ENCODE measurements at places on chromosomes 2 and 18.

DNA sequence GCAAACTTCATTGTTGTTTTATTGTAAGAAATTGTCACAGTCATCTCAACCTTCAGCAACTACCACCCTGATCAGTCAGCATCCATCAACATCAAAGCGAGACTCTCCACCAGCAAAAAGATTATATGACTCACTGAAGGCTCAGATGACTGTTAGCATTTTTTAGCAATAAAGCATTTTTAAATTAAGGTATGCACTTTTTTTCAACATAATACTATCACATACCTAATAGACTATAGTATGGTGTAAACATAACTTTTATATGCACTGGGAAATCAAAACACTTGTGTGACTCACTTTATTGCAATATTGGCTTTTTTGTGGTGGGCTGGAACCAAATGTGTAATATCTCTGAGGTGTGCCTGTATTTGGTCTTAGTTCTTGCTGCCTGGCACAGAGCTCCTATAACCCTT lies 15.6 kb downstream of the SCN1A start:
- no peaks in the 10 kb centered on the region for H3K4me1 ChIP-seq
- no peak for DNase-seq
- H3K4me3 ChIP-seq = no peak overlapping the region
- H3K27me3 ChIP-seq = no peaks in the 10 kb centered on the region
- no peak overlapping the region for H3K27ac ChIP-seq

DNA sequence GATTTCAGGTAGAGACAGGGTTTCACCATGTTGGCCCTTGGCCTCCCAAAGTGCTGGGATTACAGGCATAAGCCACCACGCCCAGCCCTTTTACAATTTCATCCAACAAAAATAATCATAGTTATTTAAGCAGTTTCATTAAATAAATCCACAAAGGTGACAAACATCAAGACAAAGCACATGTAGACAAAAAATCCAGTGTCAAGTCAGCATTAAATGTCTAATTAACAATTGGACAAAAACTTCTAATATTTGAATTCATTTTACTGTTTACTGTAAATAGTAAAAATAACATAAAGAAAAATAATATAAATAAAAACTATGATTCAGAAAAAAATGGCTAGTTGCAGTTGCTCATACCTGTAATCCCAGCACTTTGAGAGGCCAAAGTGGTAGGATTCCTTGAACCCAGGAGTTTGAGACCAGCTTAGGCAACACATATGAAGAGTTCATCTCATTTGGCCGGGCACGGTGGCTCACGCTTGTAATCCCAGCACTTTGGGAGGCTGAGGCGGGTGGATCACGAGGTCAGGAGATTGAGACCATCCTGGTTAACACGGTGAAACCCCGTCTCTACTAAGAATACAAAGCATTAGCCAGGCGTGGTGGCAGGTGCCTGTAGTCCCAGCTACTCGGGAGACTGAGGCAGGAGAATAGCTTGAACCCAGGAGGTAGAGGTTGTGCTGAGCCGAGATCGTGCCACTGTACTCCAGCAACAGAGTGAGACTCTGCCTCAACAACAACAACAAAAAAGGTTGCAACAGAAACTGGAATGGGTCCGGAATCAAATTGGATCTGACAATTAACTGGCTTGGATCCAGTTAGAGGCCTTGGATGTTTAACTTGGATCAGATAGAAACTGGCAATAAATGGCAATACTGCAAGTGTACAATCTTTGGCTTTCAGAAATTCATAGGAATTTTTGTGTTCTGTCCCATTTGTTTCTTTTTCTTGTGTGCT lies 56.9 kb upstream of the MAT2A start:
- no peak overlapping the region for H3K27ac ChIP-seq
- H3K36me3 ChIP-seq = no peaks in the 10 kb centered on the region
- no peak overlapping the region for H3K4me3 ChIP-seq
- DNase-seq = no peak

GRCh38 chr2:171102802-171103201 lies 57.9 kb downstream of the TLK1 start:
- no peak overlapping the region for H3K4me3 ChIP-seq
- peaks cover 27% of the 10 kb centered on the region for H3K36me3 ChIP-seq
- DNase-seq = no peak
- H3K27me3 ChIP-seq = no peaks in the 10 kb centered on the region

DNA sequence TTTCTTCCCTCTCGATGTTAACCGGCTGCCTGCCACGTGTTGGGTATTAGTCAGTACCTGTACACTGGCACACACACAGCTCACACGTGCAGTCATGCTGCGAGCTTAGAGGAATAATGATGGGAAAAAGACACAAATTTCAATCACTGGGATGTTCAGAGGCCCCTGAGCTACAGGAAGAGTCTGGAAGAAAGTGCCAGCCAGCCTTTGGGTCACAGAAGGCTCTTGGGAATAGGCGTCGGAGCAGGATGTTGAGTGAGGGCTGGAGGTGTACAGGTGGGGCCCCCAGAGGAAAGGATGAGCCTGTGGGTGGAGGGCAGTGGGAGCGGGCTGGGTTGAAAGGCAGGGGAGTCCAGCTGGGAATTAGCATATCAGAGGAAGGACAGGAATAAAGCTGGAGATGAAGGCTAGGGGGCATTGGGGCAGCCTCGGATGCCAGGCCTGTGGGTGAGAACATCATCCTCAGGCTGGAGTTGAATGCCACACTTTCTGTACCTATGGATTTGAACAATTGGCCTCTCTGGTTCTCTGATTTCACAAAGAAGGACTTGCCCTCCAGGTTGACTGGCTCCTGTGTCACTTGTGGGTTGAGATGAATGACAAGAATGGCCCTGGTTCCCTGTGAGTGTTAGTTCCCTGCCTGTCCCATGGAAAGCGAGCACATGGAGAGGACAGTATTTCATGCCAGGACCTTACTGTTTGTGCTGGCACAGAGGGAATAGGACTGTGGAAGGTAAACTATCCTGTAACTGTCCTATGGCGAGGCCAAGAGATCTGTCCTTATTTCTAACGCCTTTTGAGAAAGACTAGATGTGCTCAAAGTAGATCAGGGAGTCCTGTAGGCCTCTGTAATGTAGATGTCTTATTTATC lies 40.6 kb downstream of the GREB1 start:
- no peak overlapping the region for H3K4me3 ChIP-seq
- peaks cover 14% of the 10 kb centered on the region for H3K4me1 ChIP-seq
- DNase-seq = no peak
- H3K36me3 ChIP-seq = no peaks in the 10 kb centered on the region
- H3K27me3 ChIP-seq = no peaks in the 10 kb centered on the region

- no peak overlapping the region for H3K4me3 ChIP-seq
- no peak overlapping the region for H3K27ac ChIP-seq
- DNase-seq = no peak
- no peaks in the 10 kb centered on the region for H3K36me3 ChIP-seq
These were observed 61.4 kb upstream of the ASAP2 start for GRCh38 chr2:9145109-9145751.

DNA sequence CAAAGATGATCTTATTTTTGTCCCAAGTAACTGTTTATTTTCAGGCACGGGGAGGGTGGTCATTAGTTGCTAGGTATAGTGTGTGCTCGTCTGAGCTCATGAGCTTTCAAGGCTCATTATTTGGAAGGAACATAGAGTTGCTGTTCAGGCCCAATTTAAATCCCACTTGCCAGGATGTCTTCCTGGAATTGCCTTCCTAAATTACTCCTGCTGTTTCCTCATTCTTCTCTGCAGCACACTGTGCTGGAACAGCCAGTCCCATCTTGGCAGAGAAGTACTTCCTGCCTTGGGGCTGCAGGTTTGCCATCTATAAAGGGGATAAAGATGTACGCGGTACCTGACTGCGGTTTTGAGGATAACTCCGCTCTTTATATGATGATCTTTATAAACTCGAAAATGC lies 37.3 kb downstream of the GREB1 start:
- no peaks in the 10 kb centered on the region for H3K27me3 ChIP-seq
- H3K4me1 ChIP-seq = peaks cover 14% of the 10 kb centered on the region
- peak overlapping the region; percentile 59 for H3K27ac ChIP-seq
- no peak overlapping the region for H3K4me3 ChIP-seq
- DNase-seq = no peak
- no peaks in the 10 kb centered on the region for H3K36me3 ChIP-seq

- H3K4me3 ChIP-seq = no peak overlapping the region
- no peak for DNase-seq
- no peak overlapping the region for H3K27ac ChIP-seq
- no peaks in the 10 kb centered on the region for H3K27me3 ChIP-seq
These were observed 58.0 kb downstream of the FHOD3 start for GRCh38 chr18:36355511-36355910.

DNA sequence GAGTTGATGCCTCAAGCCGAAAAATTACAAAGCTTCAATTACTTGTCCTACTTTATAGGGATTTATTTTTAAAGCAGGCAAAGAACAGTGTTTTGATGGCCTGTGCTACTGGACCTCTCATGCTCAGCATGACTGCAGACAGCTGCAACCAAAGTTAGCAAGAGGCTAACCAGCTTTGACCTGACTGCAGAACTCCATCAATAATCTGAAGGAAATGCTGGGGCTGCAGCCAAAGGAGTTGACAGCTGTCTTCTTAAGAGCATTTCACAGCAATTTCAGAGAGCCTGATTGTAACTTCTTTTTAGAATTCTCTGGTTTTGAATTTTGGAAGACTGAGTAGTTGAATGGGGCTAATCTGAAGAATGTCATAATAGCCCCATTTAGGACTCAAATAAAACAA lies 46.5 kb upstream of the SESTD1 start:
- no peak overlapping the region for H3K4me3 ChIP-seq
- peaks cover 7% of the 10 kb centered on the region for H3K4me1 ChIP-seq
- no peaks in the 10 kb centered on the region for H3K36me3 ChIP-seq
- no peak overlapping the region for H3K27ac ChIP-seq

GRCh38 chr18:51404620-51405019 lies 207.1 kb upstream of the MEX3C start:
- no peak overlapping the region for H3K27ac ChIP-seq
- no peak overlapping the region for H3K4me3 ChIP-seq
- no peak for DNase-seq

DNA sequence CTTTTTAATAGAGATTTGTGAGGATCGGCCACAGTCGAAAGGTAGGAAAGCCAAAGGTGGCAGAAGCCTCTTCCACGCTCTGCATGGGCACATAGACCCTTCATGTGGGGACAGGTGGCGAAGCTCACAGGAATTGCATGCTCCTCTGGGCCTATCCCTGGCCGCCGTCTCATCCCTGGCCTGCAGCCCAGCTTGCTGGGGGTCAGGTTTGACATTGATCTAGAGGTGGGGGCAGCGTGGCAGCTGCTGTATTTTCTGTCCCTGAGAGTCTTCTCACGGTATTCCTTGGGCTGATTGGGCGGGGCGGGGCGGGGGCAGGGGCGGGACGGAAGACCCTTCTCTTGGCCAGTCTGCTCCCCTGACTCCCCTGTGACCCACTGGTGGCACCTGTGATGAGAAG lies 48.9 kb downstream of the STK25 start:
- no peak for DNase-seq
- H3K4me1 ChIP-seq = no peaks in the 10 kb centered on the region
- H3K27ac ChIP-seq = no peak overlapping the region
- no peaks in the 10 kb centered on the region for H3K27me3 ChIP-seq

- no peaks in the 10 kb centered on the region for H3K27me3 ChIP-seq
- DNase-seq = no peak
- no peaks in the 10 kb centered on the region for H3K4me1 ChIP-seq
- no peak overlapping the region for H3K27ac ChIP-seq
- no peak overlapping the region for H3K4me3 ChIP-seq
- no peaks in the 10 kb centered on the region for H3K36me3 ChIP-seq
These were observed 37.8 kb upstream of the OLA1 start for GRCh38 chr2:174286172-174286571.

- H3K36me3 ChIP-seq = no peaks in the 10 kb centered on the region
- no peak overlapping the region for H3K27ac ChIP-seq
- no peaks in the 10 kb centered on the region for H3K27me3 ChIP-seq
- DNase-seq = no peak
These were observed 83.7 kb upstream of the ZNF516 start for GRCh38 chr18:76578571-76579300.

DNA sequence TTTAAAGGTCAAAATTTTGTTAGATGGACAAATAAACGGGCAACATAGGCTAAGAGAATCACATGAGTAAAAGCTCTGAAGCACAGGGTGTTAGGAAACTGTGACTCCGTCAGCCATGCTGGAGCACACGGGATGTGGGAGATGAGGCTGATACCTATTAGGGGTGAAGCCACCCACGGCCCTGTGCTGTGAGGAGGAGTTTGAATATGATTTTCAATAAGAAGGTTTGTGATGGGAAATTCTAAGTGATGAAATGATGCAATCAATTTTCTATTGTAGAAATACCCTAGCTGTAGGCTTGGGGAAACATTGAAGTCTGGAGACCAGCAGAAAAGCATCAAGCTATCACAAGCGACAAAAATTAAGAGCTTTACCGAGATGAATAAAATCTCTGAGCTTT lies 431.3 kb downstream of the CMPK2 start:
- DNase-seq = no peak
- no peaks in the 10 kb centered on the region for H3K27me3 ChIP-seq
- H3K27ac ChIP-seq = no peak overlapping the region
- no peaks in the 10 kb centered on the region for H3K4me1 ChIP-seq

GRCh38 chr18:77177009-77177408 lies 44.4 kb upstream of the MBP start:
- no peak for DNase-seq
- H3K4me1 ChIP-seq = no peaks in the 10 kb centered on the region
- H3K4me3 ChIP-seq = no peak overlapping the region
- H3K27ac ChIP-seq = no peak overlapping the region
- no peaks in the 10 kb centered on the region for H3K36me3 ChIP-seq

- H3K27me3 ChIP-seq = no peaks in the 10 kb centered on the region
- H3K27ac ChIP-seq = no peak overlapping the region
These were observed 89.0 kb upstream of the SEC11C start for GRCh38 chr18:59050661-59051057.

DNA sequence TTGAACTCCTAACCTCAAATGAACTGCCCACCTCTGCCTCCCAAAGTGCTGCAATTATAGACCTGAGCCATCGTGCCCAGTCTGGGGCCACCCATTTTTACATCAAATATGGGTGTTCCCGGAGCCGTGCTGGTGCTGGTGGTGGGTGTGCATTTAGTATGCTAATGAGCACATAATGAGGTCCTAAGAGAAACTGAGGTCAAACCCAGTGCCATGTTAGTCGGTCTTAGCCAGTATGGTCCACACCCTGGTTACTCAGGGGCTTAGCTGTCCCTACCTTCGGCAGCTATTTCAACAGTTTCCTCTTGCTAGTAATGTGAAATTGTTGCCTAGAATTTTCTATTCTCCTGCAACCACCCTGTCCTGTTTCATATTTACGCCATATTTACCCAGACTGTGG lies 38.4 kb upstream of the FZD5 start:
- no peak overlapping the region for H3K27ac ChIP-seq
- DNase-seq = no peak
- peaks cover 48% of the 10 kb centered on the region for H3K4me1 ChIP-seq
- no peaks in the 10 kb centered on the region for H3K36me3 ChIP-seq
- H3K27me3 ChIP-seq = no peaks in the 10 kb centered on the region

GRCh38 chr2:33597026-33597425 lies 2.1 kb downstream of the FAM98A start:
- H3K27ac ChIP-seq = no peak overlapping the region
- DNase-seq = no peak
- H3K4me3 ChIP-seq = no peak overlapping the region

GRCh38 chr18:46268671-46269070 lies 164.5 kb downstream of the HAUS1 start:
- H3K36me3 ChIP-seq = no peaks in the 10 kb centered on the region
- H3K4me1 ChIP-seq = peaks cover 8% of the 10 kb centered on the region

GRCh38 chr18:59140302-59140885 lies 710 bp downstream of the SEC11C start:
- no peak overlapping the region for H3K27ac ChIP-seq
- H3K27me3 ChIP-seq = peaks cover 27% of the 10 kb centered on the region
- no peaks in the 10 kb centered on the region for H3K36me3 ChIP-seq

GRCh38 chr2:222434204-222434603 lies 9.9 kb downstream of the SGPP2 start:
- peaks cover 7% of the 10 kb centered on the region for H3K4me1 ChIP-seq

GRCh38 chr2:218852911-218853667 lies 6.5 kb upstream of the WNT6 start:
- no peaks in the 10 kb centered on the region for H3K36me3 ChIP-seq
- peaks cover 8% of the 10 kb centered on the region for H3K4me1 ChIP-seq
- peaks cover 76% of the 10 kb centered on the region for H3K27me3 ChIP-seq
- no peak overlapping the region for H3K27ac ChIP-seq
- no peak overlapping the region for H3K4me3 ChIP-seq
